Mesangial cell (primary cell): ENCODE measurements at places on chromosomes 1 and 21. TPM values are rescaled to one million over a fixed set of nuclear protein-coding genes. Genes with fewer than 3 reads are reported as not detected.

The PTGFR gene
- 0.33 and 0.63 TPM in 2 replicates for total RNA-seq

The ZNF683 gene
- not detected in 2 replicates for total RNA-seq

The PITHD1 gene
- 24.8 and 38.8 TPM in 2 replicates for total RNA-seq

The TMPRSS15 gene
- not detected in 2 replicates for total RNA-seq

The CRYZ gene
- total RNA-seq, result 60.0 and 83.3 TPM in 2 replicates

The GAS5 gene
- total RNA-seq, result 217 and 319 TPM in 2 replicates

The LGR6 gene
- total RNA-seq, result 0.25 TPM in 1 of 2 replicates, not detected in the other

The SELL gene
- total RNA-seq, result 0.16 TPM in 1 of 2 replicates, not detected in the other

The WNT3A gene
- not detected in 2 replicates for total RNA-seq

The RGS5 gene
- total RNA-seq, result 1.3 and 2.1 TPM in 2 replicates

The LRRN2 gene
- total RNA-seq, result 0.38 and 0.65 TPM in 2 replicates

The RNF207 gene
- 13.7 and 53.5 TPM in 2 replicates for total RNA-seq

The SLC6A9 gene
- 8.5 and 13.9 TPM in 2 replicates for total RNA-seq

The SELP gene
- total RNA-seq, result not detected in 2 replicates

The LGALS8 gene
- 23.5 and 36.9 TPM in 2 replicates for total RNA-seq

The HPCAL4 gene
- total RNA-seq, result not detected in 2 replicates

The ATP1A4 gene
- total RNA-seq, result not detected in 2 replicates

The ITGB2 gene
- 2.2 TPM in 1 of 2 replicates, not detected in the other for total RNA-seq

The SH3BGR gene
- total RNA-seq, result 0.65 and 2.7 TPM in 2 replicates

The EVI5 gene
- total RNA-seq, result 10.6 and 22.2 TPM in 2 replicates

The MMEL1 gene
- total RNA-seq, result 0.38 TPM in 1 of 2 replicates, not detected in the other

The HCRTR1 gene
- not detected in 2 replicates for total RNA-seq

The CD101 gene
- total RNA-seq, result 0.38 and 1.6 TPM in 2 replicates

The LINGO4 gene
- total RNA-seq, result not detected in 2 replicates

The C1orf226 gene
- 0.33 and 2.0 TPM in 2 replicates for total RNA-seq

The TMEM269 gene
- total RNA-seq, result 0.25 TPM in 1 of 2 replicates, not detected in the other

The CYP4B1 gene
- total RNA-seq, result not detected in 2 replicates

The OR13G1 gene
- total RNA-seq, result not detected in 2 replicates

The CFAP410 gene
- total RNA-seq, result 20.0 and 29.0 TPM in 2 replicates

The TSSK3 gene
- total RNA-seq, result 0.16 and 1.3 TPM in 2 replicates

The HES3 gene
- total RNA-seq, result not detected in 2 replicates

The OR2G6 gene
- total RNA-seq, result not detected in 2 replicates

The FCER1G gene
- total RNA-seq, result 1.3 TPM in 1 of 2 replicates, not detected in the other

The CITED4 gene
- 20.4 and 30.0 TPM in 2 replicates for total RNA-seq

The HSD3B1 gene
- total RNA-seq, result not detected in 2 replicates

The ADGRL2 gene
- total RNA-seq, result 14.0 and 41.5 TPM in 2 replicates

The GBP7 gene
- not detected in 2 replicates for total RNA-seq

The CD5L gene
- not detected in 2 replicates for total RNA-seq

The FTCD gene
- total RNA-seq, result not detected in 2 replicates

The CASQ1 gene
- not detected in 2 replicates for total RNA-seq

The TNFRSF1B gene
- 0.16 and 2.3 TPM in 2 replicates for total RNA-seq
